ENCODE measurements at places on chromosomes 16 and 17.

DNA sequence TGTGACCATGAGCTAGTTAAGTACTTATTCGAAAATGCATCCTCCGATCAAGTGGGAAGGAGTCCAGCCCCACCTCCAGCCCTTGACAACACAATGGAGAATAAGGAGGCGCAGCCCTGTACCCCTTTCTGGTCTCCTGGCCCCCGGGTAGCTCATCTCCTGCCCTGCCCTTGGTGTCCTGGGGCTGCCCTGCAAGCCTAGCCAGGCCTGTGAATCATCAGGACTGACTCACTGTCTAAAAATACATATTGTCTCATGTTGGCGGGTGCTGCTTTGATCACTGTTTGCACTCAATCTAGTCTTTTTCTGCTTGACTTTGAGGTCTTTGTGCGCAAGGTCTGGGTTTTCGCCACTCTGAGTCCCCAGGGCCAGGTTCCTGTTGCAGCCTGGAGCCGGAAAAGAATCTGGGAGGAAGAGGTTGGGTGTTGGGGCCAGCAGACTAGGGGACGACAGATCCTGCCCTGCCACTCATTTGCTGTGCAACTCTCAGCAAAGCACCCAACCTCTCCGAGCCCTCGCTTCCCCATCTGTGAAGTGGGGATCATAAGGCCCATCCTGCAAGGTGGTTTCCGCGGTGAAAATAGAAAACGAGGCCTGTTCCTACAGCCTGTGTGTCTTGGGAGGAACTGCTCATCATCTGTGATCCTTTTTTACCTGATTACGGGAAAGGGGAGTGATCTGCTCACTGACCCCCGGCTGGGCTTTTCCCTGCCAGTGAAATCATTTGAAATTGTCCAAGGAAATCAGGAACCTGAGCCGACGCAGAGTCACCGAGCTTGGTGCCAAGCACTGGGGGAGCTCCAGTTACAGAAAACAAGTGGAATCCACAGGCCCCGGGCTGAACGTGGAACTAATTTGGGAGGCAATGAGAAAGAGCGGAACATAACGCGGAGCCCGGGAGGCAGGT is 230.4 kb downstream of the PARN start:
- DNase-seq = no peak

- DNase-seq = peak; percentile 79
These were observed 22.9 kb downstream of the SOCS1 start for GRCh38 chr16:11232852-11233726.

DNA sequence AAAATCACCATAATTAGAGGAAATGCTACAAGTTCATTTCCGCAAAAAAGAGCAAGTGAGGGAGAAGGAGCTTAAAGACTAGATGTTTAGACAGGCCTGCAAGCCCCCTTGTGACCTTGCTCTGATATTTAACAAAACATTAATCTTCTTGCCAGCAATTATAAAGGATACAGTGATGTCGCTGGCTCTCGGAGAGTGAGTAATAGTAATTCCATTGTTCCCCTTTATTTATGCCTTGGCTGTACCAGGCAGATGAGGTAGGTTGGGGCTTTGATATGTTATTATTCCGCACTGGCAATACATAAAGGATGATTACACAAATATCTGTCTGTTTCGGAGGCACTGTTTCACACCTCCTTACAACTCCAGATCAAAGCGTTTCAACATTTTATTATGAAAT is 204.8 kb upstream of the SALL1 start:
- no peak for DNase-seq

GRCh38 chr17:69431835-69432234 is 17.3 kb downstream of the MAP2K6 start:
- no peak for DNase-seq

DNA sequence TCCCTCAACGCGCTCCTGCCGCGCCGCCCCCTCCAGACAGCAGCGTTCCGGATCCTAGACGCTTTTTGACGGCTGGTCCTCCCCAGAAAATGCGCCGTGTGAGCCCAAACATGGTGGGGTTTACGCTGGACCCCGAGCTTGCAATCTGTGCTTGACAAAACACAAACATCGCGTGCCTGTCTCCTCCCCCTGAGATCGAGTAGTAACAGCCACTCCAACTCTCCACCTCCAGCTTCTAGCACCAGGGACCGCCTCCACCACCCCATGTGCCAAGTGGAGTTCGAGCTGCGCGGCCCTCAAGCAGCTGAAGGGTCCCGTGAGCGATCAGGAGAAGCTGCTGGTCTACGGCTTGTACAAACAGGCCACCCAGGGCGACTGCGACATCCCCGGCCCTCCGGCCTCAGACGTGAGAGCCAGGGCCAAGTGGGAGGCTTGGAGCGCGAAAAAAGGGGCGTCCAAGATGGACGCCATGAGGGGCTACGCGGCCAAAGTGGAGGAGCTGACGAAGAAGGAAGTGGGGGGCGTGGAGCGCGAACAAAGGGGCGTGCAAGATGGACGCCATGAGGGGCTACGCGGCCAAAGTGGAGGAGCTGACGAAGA is 656 bp upstream of the GEMIN4 start:
- DNase-seq = no peak

- DNase-seq = no peak
These were observed 13.7 kb downstream of the PIEZO1 start for GRCh38 chr16:88771294-88771772.

DNA sequence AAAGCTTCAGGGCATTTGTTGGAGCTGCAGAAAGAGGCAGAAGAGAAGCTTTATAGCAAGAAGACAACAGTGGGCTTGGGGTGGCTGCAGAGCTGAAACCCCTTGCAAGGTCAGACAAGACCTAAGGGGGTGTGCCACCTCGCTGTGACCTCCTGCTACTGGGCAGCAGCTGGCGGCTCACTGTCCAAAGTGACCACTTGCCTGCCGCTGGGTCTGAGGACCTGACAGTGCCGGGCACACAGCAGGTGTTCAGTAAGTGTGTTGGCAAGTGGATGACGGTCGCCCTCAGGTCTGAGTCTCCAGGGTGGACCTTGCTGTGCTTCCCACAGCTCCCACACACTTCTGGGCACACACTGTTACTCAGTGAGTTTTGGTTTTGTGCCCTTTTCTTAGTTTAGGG is 336.5 kb downstream of the C16orf95 start:
- no peak for DNase-seq

GRCh38 chr17:47776330-47777197 is 43.5 kb downstream of the TBX21 start:
- DNase-seq = no peak

DNA sequence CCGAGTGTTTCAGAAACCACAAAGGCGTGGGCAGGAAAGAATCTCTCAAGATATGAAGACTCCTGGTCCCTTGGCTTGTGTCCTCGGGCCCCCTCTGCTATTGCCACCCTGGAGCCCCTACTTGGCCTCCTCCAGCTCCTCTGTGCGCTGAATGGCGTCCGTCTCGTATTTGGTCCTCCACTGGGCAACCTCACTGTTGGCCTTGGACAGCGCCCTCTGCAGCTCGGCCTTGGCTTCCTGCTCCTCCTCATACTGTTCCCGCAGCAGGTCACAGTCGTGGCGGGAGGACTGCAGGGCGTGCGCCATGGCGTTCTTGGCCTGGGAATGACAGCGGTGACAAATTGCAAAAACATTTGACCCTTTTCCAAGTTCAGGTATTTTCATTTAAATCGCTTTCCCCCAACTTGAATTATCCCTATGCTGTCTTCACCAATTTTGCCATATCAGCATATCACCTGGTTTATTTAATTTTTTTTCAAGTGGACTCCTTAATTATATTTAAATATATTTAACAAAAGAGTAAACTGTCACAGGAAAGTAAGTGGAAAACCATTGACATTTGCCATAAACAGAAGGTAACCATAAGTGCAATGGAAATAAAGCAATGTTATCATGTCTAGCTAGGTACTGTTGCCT is 59.7 kb downstream of the MYH13 start:
- DNase-seq = no peak
